MG63 (cell line): ENCODE measurements at places on chromosomes 3 and 15.

- no peak for DNase-seq
These were observed 30.4 kb downstream of the UBE3A start for GRCh38 chr15:25408428-25408827.

DNA sequence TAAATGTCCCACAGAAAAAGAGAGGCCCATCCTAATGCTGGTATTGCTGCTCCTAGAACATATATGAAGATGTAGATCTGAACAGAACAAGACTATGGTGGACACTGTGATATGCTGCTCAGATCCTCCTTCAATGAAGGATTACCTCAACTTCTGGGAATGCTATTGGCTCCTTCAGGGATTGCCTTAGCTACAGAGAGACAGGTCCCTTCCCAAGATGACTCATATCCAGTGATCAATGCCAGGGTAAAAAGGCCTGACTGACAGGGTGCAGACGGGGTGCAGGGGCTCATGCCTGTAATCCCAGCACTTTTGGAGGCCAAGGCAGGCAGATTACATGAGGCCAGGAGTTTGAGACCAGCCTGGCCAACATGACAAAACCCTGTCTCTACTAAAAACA, 20.5 kb upstream of the STAG1 start:
- DNase-seq, result peak; percentile 68

- DNase-seq, result peak; percentile 80
These were observed 1.5 kb upstream of the PPM1M start for GRCh38 chr3:52243791-52244628.

- no peak for DNase-seq
These were observed 8.9 kb downstream of the DNAAF4 start for GRCh38 chr15:55499151-55499550.

DNA sequence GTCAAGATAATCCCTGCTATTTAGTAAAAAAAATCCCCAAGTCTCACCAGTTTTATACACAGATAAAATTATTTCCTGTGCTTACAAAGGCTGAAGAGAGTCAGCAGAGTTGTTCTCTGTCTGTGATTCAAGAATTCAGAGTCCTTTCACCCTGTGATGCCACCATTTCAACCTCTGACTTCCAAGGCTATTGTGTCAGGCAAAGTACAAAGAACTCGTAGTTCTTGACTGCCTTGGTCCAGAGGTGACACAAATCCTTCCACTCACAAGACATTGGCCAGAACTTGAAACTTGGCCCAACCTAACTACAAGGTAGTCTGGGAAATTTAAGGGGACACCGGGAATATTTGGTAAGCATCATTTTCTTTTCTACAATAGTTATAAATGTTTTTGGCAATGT, 34.9 kb upstream of the CMC1 start:
- DNase-seq, result no peak

DNA sequence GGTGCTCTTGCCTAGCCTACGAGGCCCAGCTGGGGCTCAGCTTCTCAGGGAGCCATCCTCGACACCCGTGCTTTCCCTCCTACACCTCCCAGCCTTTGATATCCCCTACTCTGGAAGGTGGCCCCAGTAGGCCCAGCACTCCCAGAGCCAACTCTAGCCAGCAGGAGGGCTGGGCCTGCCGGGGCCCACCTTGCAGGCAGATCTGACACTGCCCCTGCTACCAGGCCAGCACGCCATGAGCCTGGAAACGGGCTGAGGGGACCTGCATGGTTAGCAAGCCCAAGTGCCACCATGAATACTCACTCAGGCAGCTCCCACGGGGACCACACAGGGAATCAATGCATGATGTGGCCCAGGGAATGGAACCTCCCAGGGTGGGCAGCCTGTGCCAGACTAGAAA, 123.7 kb downstream of the SMAD6 start:
- no peak for DNase-seq

DNA sequence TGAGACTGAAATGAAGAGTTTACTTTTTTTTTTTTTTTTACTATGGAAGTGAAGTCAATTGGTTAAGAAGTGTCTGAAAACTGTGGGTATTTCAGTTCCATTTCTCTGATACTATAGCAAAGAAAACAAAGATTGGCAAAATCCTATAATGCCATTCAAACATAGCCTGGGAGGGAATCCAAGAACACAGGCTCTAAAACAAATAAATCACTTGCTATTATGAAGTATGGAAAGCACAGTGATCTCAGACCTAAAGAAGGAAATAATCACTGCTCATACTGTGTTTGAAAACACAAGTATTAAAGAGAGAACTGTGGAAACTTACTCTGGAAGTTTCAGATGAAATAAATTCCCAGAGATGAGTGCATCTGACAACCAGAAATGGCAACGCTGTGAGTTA, 12.0 kb downstream of the SAMMSON start:
- no peak for DNase-seq

- no peak for DNase-seq
These were observed 533.9 kb downstream of the TBL1XR1 start for GRCh38 chr3:176663387-176663786.

GRCh38 chr3:49674497-49674983, 389 bp downstream of the APEH start:
- no peak for DNase-seq

DNA sequence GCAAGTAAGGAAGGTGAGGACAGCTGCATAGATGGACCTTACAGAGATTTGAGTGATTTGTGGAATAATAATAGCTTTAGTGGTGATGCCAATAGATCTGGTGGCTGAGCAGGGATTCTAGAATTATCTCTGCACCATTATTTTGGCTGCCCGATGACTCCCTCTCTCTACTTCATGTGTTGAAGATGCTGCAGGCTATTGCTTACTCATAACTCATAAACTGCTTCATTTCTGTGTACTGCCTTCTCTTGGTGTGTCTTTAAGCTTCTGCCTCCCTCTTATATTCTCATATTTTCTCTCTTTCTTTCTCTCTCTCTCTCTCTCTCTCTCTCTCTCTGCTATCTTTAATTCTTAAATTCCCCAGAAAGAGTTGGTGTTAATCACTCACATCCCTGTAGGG, 256.0 kb upstream of the TRIM42 start:
- no peak for DNase-seq

DNA sequence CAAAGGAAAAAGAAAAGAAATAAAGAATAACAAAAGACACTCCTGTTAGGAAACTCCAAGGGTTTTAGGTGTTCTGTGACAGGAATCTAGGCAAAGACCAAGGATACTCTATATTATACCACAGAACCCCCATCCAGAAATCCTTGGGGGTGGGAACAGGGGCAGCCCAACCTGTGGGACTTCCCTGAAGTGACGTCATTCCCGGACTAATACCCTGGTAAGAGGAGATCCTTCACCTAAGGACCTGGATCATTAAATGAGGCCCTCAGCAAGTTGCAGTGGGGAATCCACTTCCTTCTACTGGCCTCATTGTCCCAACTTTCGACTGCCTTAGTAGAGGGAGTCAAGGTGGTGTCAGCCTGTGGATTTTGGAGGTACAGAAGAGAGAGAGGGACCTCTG, 41.1 kb upstream of the ZNF148 start:
- DNase-seq, result no peak

- peak; percentile 86 for DNase-seq
These were observed 24.1 kb upstream of the MRPL3 start for GRCh38 chr3:131526801-131527347.
